Progenitor cell of endocrine pancreas (in vitro differentiated cells): ENCODE measurements at places on chromosomes 12 and 14.

GRCh38 chr14:87966816-87967215, 26.2 kb downstream of the GALC start:
- H3K27ac ChIP-seq = no peak overlapping the region
- H3K4me1 ChIP-seq = no peaks in the 10 kb centered on the region
- no peak overlapping the region for H3K4me3 ChIP-seq
- peaks cover 17% of the 10 kb centered on the region for H3K36me3 ChIP-seq
- no peaks in the 10 kb centered on the region for H3K27me3 ChIP-seq
- DNase-seq = no peak

GRCh38 chr14:102154821-102155549, 15.3 kb downstream of the WDR20 start:
- H3K4me3 ChIP-seq = no peak overlapping the region
- peaks cover 10% of the 10 kb centered on the region for H3K36me3 ChIP-seq
- DNase-seq = no peak
- peaks cover 11% of the 10 kb centered on the region for H3K4me1 ChIP-seq
- no peaks in the 10 kb centered on the region for H3K27me3 ChIP-seq

DNA sequence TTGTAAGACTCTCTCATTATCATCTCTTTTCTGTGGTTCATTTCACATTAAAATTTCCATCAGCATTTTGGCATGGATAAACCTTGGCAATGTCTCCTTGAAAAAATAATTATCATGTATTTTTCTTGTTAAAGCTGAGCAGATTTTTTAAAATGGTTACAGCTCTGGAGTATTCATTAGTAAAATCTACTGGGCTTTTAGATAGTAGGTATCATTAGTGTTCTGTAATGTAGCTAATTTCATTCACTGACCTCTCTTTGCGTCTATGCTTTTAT, 36.9 kb upstream of the CDK17 start:
- no peaks in the 10 kb centered on the region for H3K4me1 ChIP-seq
- no peak overlapping the region for H3K27ac ChIP-seq
- H3K36me3 ChIP-seq = no peaks in the 10 kb centered on the region
- H3K4me3 ChIP-seq = no peak overlapping the region

- no peaks in the 10 kb centered on the region for H3K27me3 ChIP-seq
- no peaks in the 10 kb centered on the region for H3K36me3 ChIP-seq
- no peaks in the 10 kb centered on the region for H3K4me1 ChIP-seq
- H3K27ac ChIP-seq = no peak overlapping the region
Measured at GRCh38 chr12:104748356-104748755, 209.7 kb downstream of the SLC41A2 start.

DNA sequence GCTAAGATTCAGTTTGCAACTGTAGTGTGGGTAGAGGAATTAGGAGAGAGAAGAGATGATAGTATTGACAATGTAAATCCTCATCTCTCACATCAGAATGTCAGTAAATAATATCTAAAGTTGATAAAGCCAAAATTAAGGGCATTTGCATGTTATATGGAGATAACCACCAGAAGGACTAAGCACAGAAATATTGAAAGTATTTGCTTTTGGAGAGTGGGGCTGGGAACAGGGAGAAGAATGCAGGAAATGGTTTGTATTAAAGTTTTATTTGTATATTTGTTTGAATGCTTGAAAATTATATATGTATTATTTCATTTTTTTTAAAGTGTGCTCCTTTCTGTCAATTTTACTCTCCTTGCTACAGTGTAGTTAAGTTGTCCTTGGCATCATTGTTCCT, 491.4 kb downstream of the APAF1 start:
- DNase-seq = no peak
- H3K36me3 ChIP-seq = no peaks in the 10 kb centered on the region
- H3K4me3 ChIP-seq = no peak overlapping the region
- no peaks in the 10 kb centered on the region for H3K27me3 ChIP-seq

GRCh38 chr12:95473231-95473883, 595 bp upstream of the METAP2 start:
- H3K4me1 ChIP-seq = peaks cover 16% of the 10 kb centered on the region
- no peaks in the 10 kb centered on the region for H3K27me3 ChIP-seq
- H3K4me3 ChIP-seq = peak overlapping the region; percentile 99
- peak overlapping the region; percentile 100 for H3K27ac ChIP-seq
- no peak for DNase-seq
- peaks cover 10% of the 10 kb centered on the region for H3K36me3 ChIP-seq

DNA sequence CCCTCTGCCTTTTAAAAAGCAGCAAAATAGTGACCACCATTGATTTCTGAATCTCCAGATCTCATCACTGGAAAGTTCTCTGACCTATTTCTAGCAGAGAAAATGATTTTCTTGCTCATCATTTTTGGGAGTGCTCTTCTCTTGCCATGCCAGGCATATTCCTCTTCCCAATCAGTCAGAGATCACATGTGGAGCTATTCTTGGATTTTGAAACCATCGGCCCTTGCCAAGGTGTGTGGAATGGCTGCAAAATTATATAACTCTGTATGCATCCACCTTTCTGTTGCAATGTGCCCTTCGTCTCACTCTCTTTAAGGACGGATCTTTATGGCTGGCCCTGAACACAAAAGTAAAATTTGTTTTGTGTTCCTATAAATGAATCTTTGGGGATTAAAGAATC, 25.5 kb upstream of the LDHB start:
- DNase-seq = no peak
- H3K4me1 ChIP-seq = peaks cover 17% of the 10 kb centered on the region
- H3K4me3 ChIP-seq = no peak overlapping the region
- peaks cover 4% of the 10 kb centered on the region for H3K27me3 ChIP-seq
- no peak overlapping the region for H3K27ac ChIP-seq
- no peaks in the 10 kb centered on the region for H3K36me3 ChIP-seq

DNA sequence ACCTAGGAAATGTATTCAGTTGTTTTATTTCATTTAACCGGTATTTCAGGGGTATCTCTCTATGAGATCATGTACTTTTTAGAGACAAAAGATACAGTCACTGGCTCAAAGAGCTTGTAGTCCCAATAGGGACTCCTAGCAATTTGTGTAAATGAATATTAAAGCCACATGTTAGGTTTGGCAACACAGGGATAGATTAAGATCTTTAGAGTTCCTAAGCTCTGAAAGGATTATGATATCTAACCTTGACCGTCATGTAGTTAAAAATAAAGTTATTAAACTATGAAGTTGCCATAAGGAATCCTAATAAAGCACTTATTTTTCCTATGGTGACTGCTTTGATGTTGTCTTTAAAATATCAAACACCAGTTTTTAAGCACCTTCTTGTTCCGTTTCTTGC, 100.4 kb upstream of the FGD4 start:
- H3K36me3 ChIP-seq = peaks cover 12% of the 10 kb centered on the region
- H3K27me3 ChIP-seq = no peaks in the 10 kb centered on the region
- H3K4me1 ChIP-seq = peaks cover 7% of the 10 kb centered on the region
- no peak for DNase-seq
- no peak overlapping the region for H3K27ac ChIP-seq

DNA sequence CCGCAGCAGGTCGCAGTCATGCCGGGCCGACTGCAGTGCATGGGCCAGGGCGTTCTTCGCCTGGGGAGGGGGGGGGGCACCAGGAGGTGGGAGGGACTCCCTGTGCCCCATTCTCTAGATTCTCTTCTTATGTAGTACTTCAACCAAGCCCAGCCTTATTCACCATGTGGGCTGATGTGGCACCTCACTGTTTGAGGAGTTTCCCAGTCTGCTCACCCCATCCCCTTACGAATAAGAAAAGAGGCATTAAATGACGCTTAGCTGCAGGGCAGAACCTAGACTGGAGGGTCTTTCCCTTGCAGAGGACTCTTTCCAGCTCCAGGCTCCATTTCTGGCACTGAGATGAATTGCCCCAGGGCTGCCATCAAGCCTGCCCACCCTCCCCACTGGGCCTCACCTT, 12.2 kb downstream of the CMTM5 start:
- H3K4me1 ChIP-seq = peaks cover 1% of the 10 kb centered on the region
- H3K27me3 ChIP-seq = peaks cover 46% of the 10 kb centered on the region
- H3K4me3 ChIP-seq = no peak overlapping the region
- no peak for DNase-seq

- H3K27ac ChIP-seq = no peak overlapping the region
- no peak overlapping the region for H3K4me3 ChIP-seq
- H3K4me1 ChIP-seq = no peaks in the 10 kb centered on the region
- peaks cover 5% of the 10 kb centered on the region for H3K27me3 ChIP-seq
- H3K36me3 ChIP-seq = no peaks in the 10 kb centered on the region
- DNase-seq = no peak
Measured at GRCh38 chr14:57835766-57836165, 30.1 kb downstream of the SLC35F4 start.

GRCh38 chr12:106141452-106141851, 2.7 kb upstream of the NUAK1 start:
- H3K27me3 ChIP-seq = peaks cover 3% of the 10 kb centered on the region
- H3K4me1 ChIP-seq = peaks cover 39% of the 10 kb centered on the region
- no peaks in the 10 kb centered on the region for H3K36me3 ChIP-seq
- no peak for DNase-seq

DNA sequence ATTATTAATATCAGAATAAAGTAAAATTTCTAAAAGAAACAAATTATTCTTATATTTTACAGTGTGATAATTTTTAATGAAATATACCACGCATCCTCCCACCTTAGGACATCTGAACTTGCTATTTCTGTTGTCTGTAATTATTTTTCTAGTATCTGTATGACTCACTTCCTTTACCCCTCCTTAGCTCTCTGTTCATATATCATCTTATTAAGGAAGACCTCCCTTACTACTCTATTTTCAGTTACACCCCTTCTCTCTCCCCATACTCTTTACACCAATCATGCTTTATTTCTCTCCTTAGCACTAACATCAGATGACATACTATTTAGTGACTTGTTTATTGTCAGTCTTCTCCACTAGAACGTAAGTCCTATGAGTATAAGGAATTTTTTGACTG, 34.2 kb upstream of the C12orf50 start:
- no peaks in the 10 kb centered on the region for H3K27me3 ChIP-seq
- H3K4me3 ChIP-seq = no peak overlapping the region
- no peaks in the 10 kb centered on the region for H3K4me1 ChIP-seq
- no peak overlapping the region for H3K27ac ChIP-seq

GRCh38 chr14:22920697-22921096, 1.7 kb upstream of the RBM23 start:
- H3K4me1 ChIP-seq = peaks cover 18% of the 10 kb centered on the region
- no peak for DNase-seq
- H3K36me3 ChIP-seq = peaks cover 28% of the 10 kb centered on the region
- H3K27me3 ChIP-seq = no peaks in the 10 kb centered on the region
- H3K4me3 ChIP-seq = no peak overlapping the region

DNA sequence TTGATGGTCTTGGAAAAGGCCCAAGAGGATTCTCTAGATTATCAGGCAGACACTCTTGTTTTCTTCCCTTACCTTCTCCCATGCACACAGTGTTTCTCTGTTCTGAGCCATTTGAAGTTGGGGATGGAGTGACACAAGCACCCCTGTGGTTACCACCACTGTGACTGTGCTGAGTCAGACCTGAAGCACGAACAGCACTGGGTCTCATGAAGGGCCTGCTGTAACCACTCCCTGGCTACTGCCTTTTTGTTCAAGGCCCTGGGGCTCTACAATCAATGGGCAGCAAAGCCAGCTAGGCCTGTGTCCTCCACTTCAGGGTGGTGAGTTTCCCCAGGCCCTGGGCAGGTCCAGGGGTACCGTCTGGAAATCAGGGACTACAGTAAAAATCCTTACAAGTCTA, 65.5 kb downstream of the TSPAN8 start:
- DNase-seq = no peak
- H3K36me3 ChIP-seq = peaks cover 3% of the 10 kb centered on the region
- H3K27me3 ChIP-seq = no peaks in the 10 kb centered on the region
- no peaks in the 10 kb centered on the region for H3K4me1 ChIP-seq
- H3K27ac ChIP-seq = no peak overlapping the region

- peaks cover 23% of the 10 kb centered on the region for H3K36me3 ChIP-seq
- H3K27me3 ChIP-seq = no peaks in the 10 kb centered on the region
- H3K4me1 ChIP-seq = peaks cover 34% of the 10 kb centered on the region
- DNase-seq = no peak
Measured at GRCh38 chr12:103930787-103931735, 851 bp downstream of the HSP90B1 start.

DNA sequence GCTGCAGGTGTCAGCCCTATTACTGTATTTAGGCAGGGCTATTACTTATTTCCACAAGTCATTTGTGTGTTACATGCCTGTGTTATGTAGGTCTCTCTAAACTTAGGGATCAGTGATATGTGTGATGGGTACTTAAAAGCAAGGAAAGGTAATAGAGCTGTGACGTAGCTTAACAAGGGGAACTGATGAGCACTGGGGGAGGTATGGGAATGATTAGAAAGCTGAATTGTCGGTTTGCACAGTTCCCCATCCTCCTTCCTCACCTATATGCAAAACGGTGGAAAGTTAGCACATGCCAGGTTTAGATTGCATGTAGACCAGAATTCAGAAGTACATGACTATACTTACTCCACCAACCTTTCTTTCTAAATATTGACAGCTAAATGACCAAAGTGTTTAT, 494.3 kb upstream of the GARIN6 start:
- H3K4me3 ChIP-seq = no peak overlapping the region
- DNase-seq = no peak
- no peaks in the 10 kb centered on the region for H3K36me3 ChIP-seq
- no peaks in the 10 kb centered on the region for H3K27me3 ChIP-seq

DNA sequence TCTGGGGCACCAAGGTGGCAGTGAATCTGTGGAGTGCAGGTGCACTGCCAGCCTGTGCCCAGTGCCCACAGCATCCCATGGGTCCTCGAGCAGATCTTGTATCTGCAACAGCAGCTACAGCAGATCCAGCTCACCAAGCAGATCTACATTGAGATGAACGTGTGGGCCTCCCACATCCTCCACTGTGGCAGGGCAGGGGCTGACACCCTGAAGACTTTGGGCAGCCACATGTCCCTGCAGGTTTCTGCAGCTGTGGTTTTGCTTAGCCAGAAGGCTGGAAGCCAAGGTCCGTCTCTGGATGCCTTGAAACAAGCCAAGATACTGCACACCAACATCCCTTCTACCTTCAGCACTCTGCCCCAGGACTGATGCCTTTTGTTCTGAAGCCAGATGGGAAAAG, 338.8 kb upstream of the OR4E1 start:
- H3K36me3 ChIP-seq = no peaks in the 10 kb centered on the region
- H3K4me3 ChIP-seq = no peak overlapping the region
- no peak overlapping the region for H3K27ac ChIP-seq
- H3K27me3 ChIP-seq = peaks cover 15% of the 10 kb centered on the region
- DNase-seq = no peak
- no peaks in the 10 kb centered on the region for H3K4me1 ChIP-seq

DNA sequence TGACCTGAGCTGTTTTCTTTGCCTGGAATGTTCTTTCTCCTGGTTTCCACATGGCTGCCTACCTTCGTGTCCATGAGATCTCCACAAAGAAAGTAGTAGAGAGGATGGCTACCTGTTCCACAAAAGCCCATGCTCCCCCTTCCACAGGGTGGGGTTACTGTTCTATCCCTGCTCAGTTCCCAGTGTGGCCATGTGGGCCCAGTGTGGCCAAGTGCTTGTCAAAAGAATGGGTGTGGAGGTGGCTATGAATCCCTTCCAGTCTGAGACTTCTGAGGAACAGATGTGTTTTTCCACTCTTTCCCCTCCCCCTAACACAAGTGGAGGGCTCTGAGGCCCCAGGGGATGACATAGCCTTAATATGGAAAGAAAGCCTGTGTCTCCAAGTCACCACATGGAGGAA, 26.2 kb upstream of the HSP90B1 start:
- H3K27ac ChIP-seq = no peak overlapping the region
- H3K4me1 ChIP-seq = peaks cover 4% of the 10 kb centered on the region
- H3K27me3 ChIP-seq = peaks cover 18% of the 10 kb centered on the region
- no peak for DNase-seq
